ENCODE measurements at places on chromosomes 7 and 10.

DNA sequence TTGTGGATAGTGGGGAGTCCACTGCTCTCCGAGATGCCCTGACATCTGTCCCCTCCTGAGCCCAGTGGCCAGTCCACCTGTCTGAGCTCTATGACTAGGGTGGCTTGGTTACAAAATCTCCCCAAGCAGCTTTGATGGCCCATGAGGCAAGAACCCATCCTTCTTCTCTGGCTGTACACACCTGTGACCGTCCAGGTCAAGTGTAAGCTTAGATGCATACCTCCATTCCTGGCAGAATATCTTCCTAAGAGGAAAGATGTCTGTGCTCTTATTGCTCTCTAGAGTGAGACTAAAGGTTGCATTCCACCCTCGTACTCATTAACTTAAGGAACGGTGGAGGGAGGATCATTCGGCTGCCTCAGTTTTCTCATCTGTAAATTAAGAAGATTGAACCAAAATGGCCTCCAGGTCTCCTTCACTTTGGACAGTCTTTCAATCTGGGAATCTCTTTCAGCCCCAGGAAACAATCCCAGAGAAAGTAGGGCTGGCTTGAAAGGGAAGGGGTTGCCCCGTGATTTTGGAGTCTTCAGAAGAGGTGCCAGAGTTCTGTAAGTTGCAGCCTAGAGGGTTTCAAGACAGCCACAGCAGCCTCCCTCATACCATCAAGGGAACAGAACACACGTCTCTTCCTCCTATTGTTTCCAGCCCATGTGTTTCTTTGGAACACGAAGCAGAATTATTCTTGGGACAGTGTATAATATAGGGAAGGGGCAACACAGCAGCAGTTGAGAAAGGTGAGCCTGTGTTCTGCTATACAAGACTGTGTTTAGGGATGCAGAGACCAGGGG, 5.5 kb downstream of the HOXA4 start:
- no peak for DNase-seq

- no peak for DNase-seq
These were observed 70.1 kb downstream of the CDK14 start for GRCh38 chr7:90666186-90666585.

- no peak for DNase-seq
These were observed 56.7 kb downstream of the C10orf120 start for GRCh38 chr10:122642726-122643605.

- no peak for DNase-seq
These were observed 17.8 kb downstream of the VWC2 start for GRCh38 chr7:49791088-49791741.

DNA sequence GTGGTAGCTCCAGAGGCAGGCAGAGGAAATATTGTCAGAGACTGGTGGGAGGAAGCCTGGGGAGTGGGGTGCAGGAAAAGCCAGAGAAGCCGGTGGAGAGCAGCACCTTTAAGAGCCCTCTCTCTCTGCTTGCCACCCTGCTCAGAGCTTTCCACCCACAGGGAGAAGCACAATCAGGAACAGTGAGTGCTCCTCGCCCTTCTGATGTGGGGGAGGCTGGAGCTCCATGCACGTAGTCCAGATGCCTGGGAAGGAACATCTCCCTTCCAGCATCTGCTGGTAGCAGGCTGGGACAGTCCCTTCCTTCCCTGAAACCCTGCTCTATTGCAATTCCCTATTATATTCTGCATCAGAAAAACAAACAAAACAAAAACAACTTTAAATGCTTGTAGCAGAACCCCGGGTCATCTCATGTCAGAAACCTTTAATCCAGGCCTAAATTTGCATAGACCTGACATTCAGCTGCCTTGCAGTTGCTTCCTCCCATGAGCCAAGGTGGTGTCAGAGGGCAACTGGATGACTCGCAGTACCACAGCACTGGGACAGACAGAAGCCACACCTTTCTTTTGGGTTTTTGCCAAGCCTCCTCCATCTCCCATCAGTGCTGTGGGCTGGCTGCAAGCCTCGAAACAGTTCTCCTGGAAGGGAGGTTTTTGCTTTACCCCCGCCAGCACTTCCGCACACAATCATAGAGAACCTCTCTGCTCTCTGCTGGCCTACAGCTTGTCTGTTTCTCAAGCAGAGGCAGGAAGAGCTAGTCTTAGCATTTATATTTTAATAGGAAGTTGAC, 13.1 kb downstream of the AVPI1 start:
- DNase-seq: no peak

Measured in stimulated activated naive CD4-positive, alpha-beta T cell (primary cell).